ENCODE measurements at places on chromosomes 1 and 21. TPM values are rescaled to one million over a fixed set of nuclear protein-coding genes. Genes with fewer than 3 reads are reported as not detected.

Gene CLCA2
- 0.10 TPM for total RNA-seq

Gene RHBDL2
- total RNA-seq = not detected

Gene LCE3E
- total RNA-seq = not detected

Gene SLC30A10
- not detected for total RNA-seq

Gene KRTAP26-1
- not detected for total RNA-seq

Gene SHE
- 66.0 TPM for total RNA-seq

Gene MT1HL1
- total RNA-seq = not detected

Gene CATSPERE
- 4.9 TPM for total RNA-seq

Gene NBPF20
- total RNA-seq = 2.9 TPM

Gene AMY1C
- not detected for total RNA-seq

Gene FMN2
- total RNA-seq = 0.19 TPM

Gene GBP6
- total RNA-seq = not detected

Gene TTC34
- 0.10 TPM for total RNA-seq

Gene HSPA6
- total RNA-seq = 0.33 TPM

Gene ADAMTS5
- under 0.01 TPM for total RNA-seq

Gene OR2T33
- total RNA-seq = not detected

Gene CRYAA
- not detected for total RNA-seq

Gene ANKRD35
- under 0.01 TPM for total RNA-seq

Gene KCNJ9
- not detected for total RNA-seq

Gene NCAM2
- total RNA-seq = 0.57 TPM

Gene AZIN2
- total RNA-seq = 1.3 TPM

Gene CLDN17
- total RNA-seq = not detected

Gene AIRE
- total RNA-seq = under 0.01 TPM

Measured in vein endothelial cell (primary cell).